Uterus (tissue), 4 donors: ENCODE measurements at places on chromosomes 4 and X. TPM values are rescaled to one million over a fixed set of nuclear protein-coding genes. Genes with fewer than 3 reads are reported as not detected.

The BEX2 gene
- total RNA-seq = not detected

The ARR3 gene
- not detected for total RNA-seq

The HAND2 gene
- 20.3 TPM for total RNA-seq

The WAS gene
- not detected for total RNA-seq

The CTAG1A gene
- total RNA-seq = not detected

The UCHL1 gene
- total RNA-seq = 81.4 TPM

The TXLNG gene
- 13.3 TPM for total RNA-seq

The TLR1 gene
- 21.4 TPM for total RNA-seq

The CT55 gene
- total RNA-seq = not detected

The MAGEA8 gene
- total RNA-seq = not detected

The ENPEP gene
- 5.9 TPM for total RNA-seq

The SLITRK4 gene
- 0.27 TPM for total RNA-seq

The AVPR2 gene
- total RNA-seq = not detected

The TMSB15C gene
- total RNA-seq = 10.8 TPM

The TAB3 gene
- total RNA-seq = 48.4 TPM

The MAGIX gene
- 6.6 TPM for total RNA-seq

The ETDB gene
- not detected for total RNA-seq

The CNGA1 gene
- total RNA-seq = 0.55 TPM

The CCDC158 gene
- total RNA-seq = 0.34 TPM

The MSANTD1 gene
- 1.3 TPM for total RNA-seq

The AMTN gene
- not detected for total RNA-seq

The SUPT20HL2 gene
- not detected for total RNA-seq
